Naive B cell (primary cell): ENCODE measurements at places on chromosomes 4 and X.

- no peak overlapping the region for H3K27ac ChIP-seq
- H3K4me1 ChIP-seq, result no peaks in the 10 kb centered on the region
- H3K4me3 ChIP-seq, result no peak overlapping the region
- no peaks in the 10 kb centered on the region for H3K36me3 ChIP-seq
Observed at GRCh38 chr4:136562834-136563233, 969.5 kb downstream of the PCDH18 start.

- no peak overlapping the region for H3K27ac ChIP-seq
- peaks cover 1% of the 10 kb centered on the region for H3K4me1 ChIP-seq
- no peak for DNase-seq
Observed at GRCh38 chrX:18542905-18543304, 117.5 kb downstream of the CDKL5 start.

DNA sequence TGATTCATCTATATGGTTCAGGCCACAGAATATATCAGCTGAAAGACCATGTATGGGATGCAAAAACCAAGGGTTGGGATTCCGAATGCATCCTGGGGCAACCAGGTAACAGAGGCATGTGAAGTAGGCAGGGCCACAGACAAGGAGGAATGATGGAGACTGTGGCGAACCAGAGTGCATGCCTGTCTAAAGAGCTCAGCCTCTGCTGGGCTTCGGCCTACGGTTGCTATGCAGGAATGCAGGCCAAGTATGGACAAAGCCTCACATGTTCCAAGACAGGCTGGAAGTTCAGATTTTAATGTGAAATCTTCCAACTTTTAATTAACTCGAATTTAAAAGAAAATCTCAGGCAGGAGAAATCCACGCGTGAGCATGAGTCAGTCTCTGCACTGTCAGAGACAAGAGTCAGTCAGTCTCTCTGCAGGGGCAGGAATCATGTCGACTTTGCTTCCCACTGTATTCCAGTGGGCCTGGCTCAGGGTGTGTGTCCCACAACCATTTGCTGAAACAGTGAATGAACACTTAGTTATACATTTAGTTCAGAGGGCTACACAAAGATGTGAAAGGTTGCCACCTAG, 344.4 kb downstream of the UNC5C start:
- no peak overlapping the region for H3K4me3 ChIP-seq
- no peaks in the 10 kb centered on the region for H3K4me1 ChIP-seq
- no peak for DNase-seq
- no peaks in the 10 kb centered on the region for H3K27me3 ChIP-seq
- no peak overlapping the region for H3K27ac ChIP-seq
- no peaks in the 10 kb centered on the region for H3K36me3 ChIP-seq

- H3K4me3 ChIP-seq, result no peak overlapping the region
- no peak overlapping the region for H3K27ac ChIP-seq
- no peaks in the 10 kb centered on the region for H3K4me1 ChIP-seq
- H3K27me3 ChIP-seq, result no peaks in the 10 kb centered on the region
Observed at GRCh38 chr4:236028-236427, 69.2 kb downstream of the ZNF732 start.

DNA sequence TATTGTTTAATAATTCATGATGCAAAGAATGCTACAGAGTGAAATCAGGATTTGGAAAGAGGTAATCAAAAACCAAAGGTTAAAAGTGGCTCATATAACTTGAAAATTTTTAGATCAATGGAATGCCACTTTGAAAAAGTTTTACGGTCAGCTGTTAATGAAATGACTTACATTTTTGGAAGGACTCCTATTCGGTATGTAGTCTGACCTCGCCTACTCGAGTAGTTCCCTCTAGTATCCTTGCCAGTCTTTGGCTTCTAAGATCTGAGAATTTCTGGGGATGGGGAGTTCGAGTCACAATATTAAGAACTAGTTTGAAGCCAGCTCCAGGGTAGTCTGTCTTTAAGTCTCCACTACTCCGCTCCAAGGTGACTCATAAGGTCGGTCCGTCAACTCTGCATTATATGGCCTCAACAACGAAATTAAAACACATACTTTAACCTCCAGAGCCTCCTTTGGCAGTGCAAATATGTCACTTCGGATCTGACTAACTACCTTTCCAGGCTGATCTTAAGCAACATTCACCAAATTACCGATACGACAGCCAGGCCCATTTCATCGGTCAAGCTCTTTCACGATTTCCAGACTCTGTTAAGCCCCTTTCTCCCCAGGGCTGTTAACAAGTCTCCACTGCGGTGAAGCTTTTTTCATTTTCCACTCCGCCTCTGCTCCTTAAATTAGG, 733 bp upstream of the NAA15 start:
- H3K27ac ChIP-seq, result peak overlapping the region; percentile 100
- peak overlapping the region; percentile 99 for H3K4me3 ChIP-seq
- H3K36me3 ChIP-seq, result peaks cover 5% of the 10 kb centered on the region
- no peaks in the 10 kb centered on the region for H3K27me3 ChIP-seq
- peaks cover 27% of the 10 kb centered on the region for H3K4me1 ChIP-seq
- no peak for DNase-seq

DNA sequence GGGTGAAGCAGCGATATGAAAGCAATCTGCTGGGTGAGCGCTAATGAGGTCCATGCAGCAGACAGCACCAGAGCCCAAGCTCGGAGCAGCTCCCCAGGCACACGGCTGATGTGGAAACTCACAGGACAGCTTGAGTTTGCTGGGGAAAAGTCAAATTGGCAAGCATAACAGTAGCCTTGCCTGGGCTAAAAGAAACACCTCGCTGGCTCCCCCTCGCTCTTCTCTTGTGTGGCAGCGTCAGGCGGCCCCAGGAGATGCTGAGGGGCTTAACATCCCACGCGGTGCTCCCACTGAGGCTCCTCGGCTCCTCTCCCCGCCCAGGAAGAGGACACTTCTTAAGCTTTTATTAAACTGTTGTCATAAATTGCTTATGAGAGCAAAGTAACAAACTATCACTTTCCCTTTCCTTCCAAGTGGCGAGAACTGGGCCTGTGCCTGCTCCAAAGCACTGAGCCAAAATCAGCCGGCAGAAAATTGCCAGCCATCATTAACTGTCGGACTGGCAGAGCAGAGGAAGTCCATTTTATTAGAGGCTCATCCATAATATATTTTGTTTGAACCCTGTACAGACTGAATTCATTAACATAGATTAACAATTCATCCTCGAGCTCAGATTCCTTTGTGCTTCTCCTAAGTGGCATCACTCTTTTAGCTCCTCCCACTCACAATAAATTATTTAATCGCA, 111.4 kb downstream of the TSPAN5 start:
- H3K27ac ChIP-seq, result peak overlapping the region; percentile 49
- no peaks in the 10 kb centered on the region for H3K27me3 ChIP-seq
- no peaks in the 10 kb centered on the region for H3K4me1 ChIP-seq
- no peak for DNase-seq
- H3K4me3 ChIP-seq, result no peak overlapping the region
- peaks cover 5% of the 10 kb centered on the region for H3K36me3 ChIP-seq

DNA sequence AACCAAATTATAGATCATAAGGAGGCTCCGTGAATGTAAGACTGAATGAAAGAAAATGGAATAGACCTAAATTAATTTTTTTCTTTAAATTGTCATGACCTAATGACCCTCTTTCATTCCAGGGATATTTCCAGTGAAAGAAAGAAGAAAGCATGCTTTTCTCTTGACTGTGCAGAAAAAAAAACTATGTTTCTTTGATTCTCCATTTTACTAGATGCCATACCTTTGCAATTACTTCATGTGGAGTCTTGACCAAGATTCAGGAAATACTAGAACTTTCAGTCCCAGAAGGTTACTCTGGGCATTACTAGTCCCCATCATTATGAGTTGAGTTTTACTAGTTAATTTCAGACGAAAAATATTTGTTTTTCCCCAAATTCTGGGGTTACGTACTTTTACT, 6.4 kb upstream of the COMMD8 start:
- peaks cover 12% of the 10 kb centered on the region for H3K4me1 ChIP-seq
- H3K27ac ChIP-seq, result no peak overlapping the region
- DNase-seq, result no peak
- H3K4me3 ChIP-seq, result no peak overlapping the region
